ENCODE measurements at places on chromosomes 12 and 14. TPM values are rescaled to one million over a fixed set of nuclear protein-coding genes. Genes with fewer than 3 reads are reported as not detected.

DNA sequence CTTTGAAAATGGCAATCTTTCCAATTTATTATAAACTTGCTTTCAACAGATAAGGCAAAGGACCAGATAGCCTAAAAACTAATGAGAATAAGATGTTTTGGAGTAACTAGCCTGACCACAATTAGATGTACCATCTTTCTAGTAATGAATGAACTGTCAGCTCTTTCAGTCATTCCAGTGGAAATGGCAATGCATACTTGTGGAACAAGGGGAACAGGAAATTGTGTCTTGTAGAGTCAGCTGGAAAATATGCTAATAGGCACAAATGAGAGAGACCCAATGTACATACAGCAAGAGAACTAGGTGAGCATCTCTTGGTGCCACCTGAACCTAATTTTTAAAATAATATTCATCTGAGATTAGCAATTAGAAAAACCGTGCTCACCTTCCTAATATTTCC is 76.1 kb upstream of the GPHB5 start:
- H3K27ac ChIP-seq = no peak overlapping the region
- H3K4me1 ChIP-seq = no peaks in the 10 kb centered on the region
- no peak overlapping the region for H3K4me3 ChIP-seq
- DNase-seq = no peak
- H3K27me3 ChIP-seq = no peaks in the 10 kb centered on the region

DNA sequence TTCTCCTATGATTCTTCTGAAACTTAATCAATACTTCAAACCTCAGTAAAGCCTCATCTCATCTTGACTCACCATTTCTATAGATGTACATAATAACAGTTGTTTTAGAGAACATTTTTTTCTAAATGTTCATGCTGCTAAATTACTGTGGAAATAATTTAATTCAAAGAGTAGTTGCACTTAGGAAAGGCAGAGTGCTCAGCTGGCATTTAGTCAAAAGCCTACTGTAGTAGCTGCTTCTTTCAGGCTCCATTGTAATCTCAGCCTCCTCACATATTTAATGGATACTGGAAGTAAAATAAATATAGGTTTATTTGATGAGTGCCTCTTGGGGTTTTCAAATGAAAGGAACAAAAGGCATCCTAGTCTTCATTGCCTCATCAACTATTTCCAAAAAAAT is 325.0 kb downstream of the CCER1 start:
- no peaks in the 10 kb centered on the region for H3K36me3 ChIP-seq
- H3K27ac ChIP-seq = no peak overlapping the region
- H3K27me3 ChIP-seq = no peaks in the 10 kb centered on the region
- no peak for DNase-seq
- H3K4me1 ChIP-seq = no peaks in the 10 kb centered on the region

DNA sequence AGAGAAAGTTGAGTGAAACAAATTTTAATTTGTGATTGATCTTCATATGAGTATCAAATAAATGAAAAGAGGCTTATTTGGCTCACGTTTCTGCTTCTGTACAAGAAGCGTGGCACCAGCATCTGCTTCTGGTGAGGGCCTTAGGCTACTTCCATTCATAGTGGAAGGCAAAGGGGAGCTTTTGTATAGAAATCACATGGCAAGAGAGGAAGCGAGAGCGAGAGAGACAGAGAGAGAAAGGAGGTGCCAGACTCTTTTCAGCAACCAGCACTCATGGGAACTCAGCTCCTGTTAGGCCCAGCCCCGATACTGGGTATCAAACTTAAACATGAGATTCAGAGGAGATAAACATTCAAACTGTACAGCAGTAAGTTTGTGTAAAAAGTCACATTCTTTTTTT is 121.4 kb downstream of the SYNE2 start:
- DNase-seq = no peak
- no peaks in the 10 kb centered on the region for H3K4me1 ChIP-seq
- no peak overlapping the region for H3K27ac ChIP-seq
- no peak overlapping the region for H3K4me3 ChIP-seq

- DNase-seq = no peak
- no peak overlapping the region for H3K27ac ChIP-seq
- no peaks in the 10 kb centered on the region for H3K36me3 ChIP-seq
- H3K27me3 ChIP-seq = no peaks in the 10 kb centered on the region
- H3K4me1 ChIP-seq = peaks cover 3% of the 10 kb centered on the region
Observed at GRCh38 chr12:89676930-89677329, 31.7 kb downstream of the ATP2B1 start.

CD27 gene
- total RNA-seq = not detected

GRCh38 chr12:46560874-46561273 is 188.3 kb upstream of the SLC38A2 start:
- H3K36me3 ChIP-seq = no peaks in the 10 kb centered on the region
- no peaks in the 10 kb centered on the region for H3K27me3 ChIP-seq
- no peak overlapping the region for H3K4me3 ChIP-seq
- no peak for DNase-seq
- H3K4me1 ChIP-seq = peaks cover 5% of the 10 kb centered on the region

SDR9C7 gene
- not detected for total RNA-seq

- no peak for DNase-seq
- H3K27me3 ChIP-seq = no peaks in the 10 kb centered on the region
- no peak overlapping the region for H3K4me3 ChIP-seq
Observed at GRCh38 chr12:28578361-28578760, 388.1 kb downstream of the CCDC91 start.

FAIM2 gene
- total RNA-seq = 14.1 TPM

- no peak overlapping the region for H3K27ac ChIP-seq
- DNase-seq = no peak
- H3K27me3 ChIP-seq = no peaks in the 10 kb centered on the region
- no peak overlapping the region for H3K4me3 ChIP-seq
- H3K4me1 ChIP-seq = no peaks in the 10 kb centered on the region
Observed at GRCh38 chr12:26425587-26426260, 230.4 kb downstream of the SSPN start.

GPR162 gene
- 1.8 TPM for total RNA-seq

GRCh38 chr12:89236237-89236636 is 116.1 kb downstream of the DUSP6 start:
- no peak overlapping the region for H3K4me3 ChIP-seq
- no peak for DNase-seq
- no peaks in the 10 kb centered on the region for H3K36me3 ChIP-seq
- H3K4me1 ChIP-seq = no peaks in the 10 kb centered on the region

MDGA2 gene
- total RNA-seq = not detected

DNA sequence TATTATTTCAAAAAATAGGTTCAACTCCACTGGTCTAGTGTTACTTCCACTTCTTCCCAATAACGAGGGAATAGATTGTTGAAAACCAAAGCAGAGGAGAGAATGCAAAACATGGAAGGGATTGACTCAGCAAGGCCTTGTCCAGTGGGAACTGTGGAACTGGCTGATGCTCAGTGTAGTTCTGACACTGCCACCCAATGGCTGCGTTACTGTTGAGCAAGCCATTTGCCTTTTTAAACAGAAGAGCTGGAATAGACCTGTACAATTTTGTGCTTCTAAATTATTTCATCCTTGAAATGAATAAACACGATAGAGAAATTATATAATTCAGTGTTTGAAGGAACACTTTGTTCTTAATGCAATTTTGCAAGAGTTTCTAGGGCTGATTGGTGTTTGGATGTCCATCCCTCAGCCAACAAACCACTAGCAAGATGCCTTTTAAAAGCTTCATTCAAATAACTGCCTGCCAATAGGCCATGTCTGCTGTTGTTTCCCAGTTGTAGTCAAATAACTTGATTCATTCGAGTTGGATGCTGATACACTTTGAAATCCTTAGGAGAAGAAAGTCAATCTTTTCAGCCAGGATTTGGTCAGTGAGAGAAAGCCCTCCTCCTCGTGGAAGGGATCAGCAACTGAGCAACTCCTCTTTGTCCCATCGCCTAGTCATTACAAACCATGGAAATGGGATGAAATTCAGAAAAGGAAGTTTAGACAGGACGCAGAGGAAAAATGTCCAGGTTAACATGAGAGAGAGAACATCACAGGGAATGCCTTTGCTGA is 7.3 kb upstream of the MGP start:
- no peaks in the 10 kb centered on the region for H3K36me3 ChIP-seq
- peaks cover 6% of the 10 kb centered on the region for H3K4me1 ChIP-seq
- H3K4me3 ChIP-seq = no peak overlapping the region
- DNase-seq = peak; percentile 49

- no peaks in the 10 kb centered on the region for H3K27me3 ChIP-seq
- H3K4me3 ChIP-seq = no peak overlapping the region
- H3K4me1 ChIP-seq = no peaks in the 10 kb centered on the region
- no peaks in the 10 kb centered on the region for H3K36me3 ChIP-seq
- no peak overlapping the region for H3K27ac ChIP-seq
- no peak for DNase-seq
Observed at GRCh38 chr14:44428231-44428945, 78.7 kb downstream of the FSCB start.

DNA sequence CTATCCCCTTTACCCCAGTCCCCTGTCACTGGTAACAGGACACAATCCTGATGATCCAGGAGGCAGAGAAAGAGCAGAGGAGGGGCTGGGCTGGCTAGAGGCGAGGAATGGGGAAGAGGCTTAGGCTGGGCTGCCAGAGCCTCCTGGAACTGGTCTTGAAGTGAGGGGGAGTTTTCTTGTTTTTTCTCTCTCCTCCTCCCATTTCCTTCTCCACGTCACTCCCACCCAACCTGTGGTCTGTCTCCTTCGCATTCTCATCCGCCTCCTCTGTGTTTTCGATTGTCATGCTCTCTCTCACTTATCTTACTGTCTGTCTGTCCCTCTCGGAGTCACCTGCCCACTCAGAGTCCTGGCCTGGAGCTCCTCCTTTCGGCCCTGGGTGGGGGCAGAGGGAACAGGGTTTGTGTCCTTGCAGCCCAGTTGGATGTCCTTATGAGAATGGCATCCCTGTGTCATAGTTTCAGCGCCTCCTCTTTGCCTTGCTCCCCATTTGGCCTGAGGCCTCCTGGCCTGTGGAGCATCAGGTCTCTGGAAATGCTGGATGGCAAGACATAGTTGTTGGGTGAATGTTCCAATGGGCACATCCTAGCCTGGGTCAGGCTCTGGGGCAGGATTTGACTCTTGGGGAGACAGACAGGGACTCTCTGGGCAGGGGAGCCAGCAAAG is 3.4 kb upstream of the KRT80 start:
- no peaks in the 10 kb centered on the region for H3K36me3 ChIP-seq
- H3K4me3 ChIP-seq = no peak overlapping the region
- H3K27me3 ChIP-seq = no peaks in the 10 kb centered on the region
- no peak overlapping the region for H3K27ac ChIP-seq
- DNase-seq = no peak

GRCh38 chr12:38761636-38762342 is 143.6 kb downstream of the CPNE8 start:
- no peaks in the 10 kb centered on the region for H3K4me1 ChIP-seq
- no peak overlapping the region for H3K27ac ChIP-seq
- DNase-seq = no peak
- H3K36me3 ChIP-seq = no peaks in the 10 kb centered on the region
- H3K4me3 ChIP-seq = no peak overlapping the region

DNA sequence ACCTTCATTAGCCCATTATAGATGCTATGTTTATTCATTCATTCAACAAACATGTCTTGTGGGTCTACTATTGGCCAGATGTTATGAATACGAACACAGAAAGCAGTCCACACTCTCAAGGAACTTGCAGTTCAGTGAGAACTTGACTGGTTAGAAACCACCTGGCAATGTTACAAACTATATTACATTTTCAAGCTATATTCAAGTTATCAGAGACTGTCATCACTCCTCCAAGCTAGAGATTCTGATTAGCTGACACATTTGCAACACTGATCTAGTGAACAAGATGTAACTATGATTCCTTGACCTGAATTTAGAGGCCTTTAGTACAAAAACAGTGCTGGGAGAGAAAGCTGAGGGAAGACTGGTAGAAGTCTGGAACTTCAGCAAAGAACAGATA is 170.7 kb upstream of the EEA1 start:
- H3K4me1 ChIP-seq = no peaks in the 10 kb centered on the region
- no peaks in the 10 kb centered on the region for H3K36me3 ChIP-seq
- no peak overlapping the region for H3K27ac ChIP-seq
- no peaks in the 10 kb centered on the region for H3K27me3 ChIP-seq
- no peak overlapping the region for H3K4me3 ChIP-seq

ACOT6 gene
- total RNA-seq = not detected

DNA sequence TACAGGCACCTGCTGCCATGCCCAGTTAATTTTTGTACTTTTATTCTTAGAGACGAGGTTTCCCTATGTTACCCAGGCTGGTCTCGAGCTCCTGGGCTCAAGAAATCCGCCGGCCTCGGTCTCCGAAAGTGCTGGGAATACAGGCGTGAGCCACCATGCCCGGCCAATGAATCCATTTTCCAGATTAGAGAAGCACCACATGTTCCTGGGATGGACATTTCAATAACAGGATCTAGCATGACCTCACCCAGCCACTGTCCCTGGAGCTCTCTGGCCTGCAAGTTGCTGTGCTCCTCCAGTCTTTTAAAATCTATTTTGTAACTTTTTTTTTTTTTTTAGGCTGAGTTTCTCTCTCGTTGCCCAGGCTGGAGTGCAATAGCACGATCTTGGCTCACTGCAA is 2.2 kb downstream of the GPR132 start:
- no peaks in the 10 kb centered on the region for H3K27me3 ChIP-seq
- H3K36me3 ChIP-seq = no peaks in the 10 kb centered on the region
- H3K4me3 ChIP-seq = no peak overlapping the region
- DNase-seq = no peak

SERPINA6 gene
- not detected for total RNA-seq

RAPGEF3 gene
- 24.1 TPM for total RNA-seq

- no peaks in the 10 kb centered on the region for H3K27me3 ChIP-seq
- H3K4me1 ChIP-seq = no peaks in the 10 kb centered on the region
- H3K36me3 ChIP-seq = peaks cover 3% of the 10 kb centered on the region
- H3K27ac ChIP-seq = no peak overlapping the region
Observed at GRCh38 chr12:3622021-3622821, 130.7 kb downstream of the CRACR2A start.

SLC39A9 gene
- 20.9 TPM for total RNA-seq

FAM90A1 gene
- 0.16 TPM for total RNA-seq

GRCh38 chr12:113552760-113553159 is 81.1 kb upstream of the LHX5 start:
- no peaks in the 10 kb centered on the region for H3K27me3 ChIP-seq
- no peaks in the 10 kb centered on the region for H3K36me3 ChIP-seq
- H3K4me3 ChIP-seq = no peak overlapping the region
- no peak for DNase-seq

HPD gene
- total RNA-seq = 1.3 TPM

GRCh38 chr12:3553221-3553620 is 62.2 kb downstream of the PRMT8 start:
- no peaks in the 10 kb centered on the region for H3K36me3 ChIP-seq
- H3K4me1 ChIP-seq = no peaks in the 10 kb centered on the region
- H3K27ac ChIP-seq = no peak overlapping the region
- H3K27me3 ChIP-seq = no peaks in the 10 kb centered on the region

SLCO1C1 gene
- 0.82 TPM for total RNA-seq

GRCh38 chr12:125389061-125389697 is 323.9 kb downstream of the AACS start:
- H3K36me3 ChIP-seq = no peaks in the 10 kb centered on the region
- DNase-seq = no peak
